Cerebellar nuclear complex (tissue), 1 donor: ENCODE measurements at places on chromosomes 13 and 19.

DNA sequence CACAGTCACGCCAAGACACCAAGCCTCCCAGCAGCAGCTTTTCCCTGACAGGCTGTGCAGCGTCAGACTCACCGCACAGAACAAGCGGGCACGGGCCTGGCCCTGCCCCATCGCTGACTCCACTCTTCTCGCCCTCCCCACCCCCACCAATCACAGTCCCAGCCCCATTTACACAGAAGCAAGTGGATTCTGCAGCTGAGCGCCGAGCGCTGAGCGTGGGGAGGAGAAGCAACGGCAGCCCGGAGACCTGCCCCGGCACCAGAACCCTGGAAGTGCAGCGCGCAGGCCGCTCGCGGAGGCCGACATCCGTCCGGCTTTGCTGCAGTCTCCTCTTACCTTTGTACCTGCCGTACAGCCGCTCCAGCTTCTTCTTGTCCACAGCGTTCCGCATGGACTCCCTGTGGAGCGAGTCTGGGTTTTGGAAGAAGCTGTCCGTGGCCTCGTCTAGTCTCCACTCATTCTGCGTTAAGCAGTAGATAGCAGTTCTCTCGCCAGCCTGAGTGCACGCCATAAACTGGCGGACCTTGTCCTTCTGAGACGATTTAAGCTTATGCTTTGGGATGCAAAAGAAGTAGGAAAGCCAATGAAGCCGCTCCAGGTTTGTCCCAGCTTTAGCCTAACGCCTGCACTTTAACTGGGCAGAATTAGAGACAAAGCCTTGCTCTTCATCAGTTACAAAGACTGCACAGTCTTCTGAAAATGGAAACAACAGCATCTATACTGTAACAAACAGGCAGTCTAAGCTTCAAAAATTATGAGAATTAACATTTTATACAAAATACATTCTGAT is 6.8 kb downstream of the DCUN1D2 start:
- no peak for DNase-seq

- no peak for DNase-seq
Observed at GRCh38 chr13:93361703-93362102, 135.1 kb downstream of the GPC6 start.

- DNase-seq, result no peak
Observed at GRCh38 chr13:110421696-110422385, 114.8 kb downstream of the COL4A2 start.

GRCh38 chr13:89857502-89857901 is 1490.0 kb upstream of the MIR17HG start:
- DNase-seq, result no peak

DNA sequence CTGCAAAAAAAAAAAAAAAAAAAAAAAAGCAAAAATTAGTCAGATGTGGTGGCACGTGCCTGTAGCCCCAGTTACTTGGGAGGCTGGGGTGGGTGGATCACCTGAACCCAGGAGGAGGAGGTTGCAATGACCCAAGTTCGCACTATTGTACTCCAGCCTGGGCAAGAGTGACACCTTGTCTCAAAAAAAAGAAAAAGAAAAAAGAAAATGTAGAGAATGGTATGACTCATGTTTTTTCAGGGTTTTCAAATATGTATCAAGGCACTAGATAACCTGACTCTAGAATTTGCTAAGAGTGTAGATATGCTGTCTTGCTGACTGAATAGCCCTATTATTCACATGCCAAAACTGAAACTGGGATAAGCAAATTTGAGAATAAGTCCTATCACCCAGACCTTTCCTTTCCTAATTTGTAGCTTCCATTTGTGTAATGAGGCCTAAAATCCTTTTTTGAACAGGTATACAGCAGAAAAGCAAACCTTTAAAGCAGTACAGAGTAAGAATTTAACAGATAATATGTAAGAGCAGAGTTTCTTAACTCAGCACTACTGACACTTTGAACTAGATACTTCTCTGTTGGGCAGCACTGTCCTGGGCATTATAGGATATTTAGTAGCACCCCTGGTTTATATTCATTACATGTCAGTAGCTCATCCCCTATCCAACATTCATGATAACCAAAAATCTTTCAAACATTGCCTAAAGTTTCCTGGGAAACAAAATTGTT is 108.6 kb downstream of the ELF1 start:
- DNase-seq, result no peak

DNA sequence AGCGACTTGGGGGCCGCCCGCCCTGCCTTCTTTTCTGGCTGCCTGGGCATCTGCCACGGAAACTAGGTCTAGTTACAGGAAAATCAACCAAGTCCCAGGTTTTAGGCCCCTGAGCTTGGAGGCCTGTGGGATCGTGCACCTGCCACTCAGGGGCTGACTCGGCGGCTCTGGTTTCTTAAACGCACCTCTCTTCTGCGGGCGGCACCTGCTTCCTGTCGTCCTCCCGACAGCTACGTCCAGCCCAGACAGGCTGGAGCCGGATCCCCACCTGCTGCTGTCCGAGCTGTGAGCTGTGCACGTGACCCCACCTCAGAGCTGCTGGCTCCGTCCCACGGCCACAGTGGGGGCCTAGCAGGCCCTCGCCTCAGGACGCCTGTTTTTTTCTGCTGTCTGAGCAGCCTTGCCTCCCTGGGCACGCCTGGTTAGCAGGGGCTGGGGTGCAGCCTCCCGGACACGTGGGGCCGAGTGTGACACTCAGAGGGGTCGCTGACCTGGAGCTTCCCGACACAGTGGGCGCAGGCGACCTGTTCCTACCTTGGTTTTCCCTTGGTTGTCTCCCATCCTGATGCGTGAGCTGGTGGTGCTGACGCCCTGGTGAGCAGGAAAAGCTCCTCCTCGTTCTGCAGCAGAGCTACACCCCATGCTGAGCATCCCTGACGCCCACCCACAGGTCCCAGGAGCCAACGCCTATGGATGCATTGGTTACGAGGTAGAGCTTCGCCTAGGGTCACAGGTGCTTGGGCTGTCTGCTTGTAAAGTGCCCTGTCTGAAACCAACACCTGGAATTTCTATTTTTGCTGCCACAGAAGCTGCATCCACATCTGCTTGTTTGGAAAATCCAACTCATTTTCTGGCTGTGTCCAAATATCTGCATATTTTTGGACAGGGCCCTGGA is 17.5 kb downstream of the TMEM255B start:
- DNase-seq, result no peak

GRCh38 chr19:4149518-4150288 is 3.7 kb upstream of the CREB3L3 start:
- no peak for DNase-seq

DNA sequence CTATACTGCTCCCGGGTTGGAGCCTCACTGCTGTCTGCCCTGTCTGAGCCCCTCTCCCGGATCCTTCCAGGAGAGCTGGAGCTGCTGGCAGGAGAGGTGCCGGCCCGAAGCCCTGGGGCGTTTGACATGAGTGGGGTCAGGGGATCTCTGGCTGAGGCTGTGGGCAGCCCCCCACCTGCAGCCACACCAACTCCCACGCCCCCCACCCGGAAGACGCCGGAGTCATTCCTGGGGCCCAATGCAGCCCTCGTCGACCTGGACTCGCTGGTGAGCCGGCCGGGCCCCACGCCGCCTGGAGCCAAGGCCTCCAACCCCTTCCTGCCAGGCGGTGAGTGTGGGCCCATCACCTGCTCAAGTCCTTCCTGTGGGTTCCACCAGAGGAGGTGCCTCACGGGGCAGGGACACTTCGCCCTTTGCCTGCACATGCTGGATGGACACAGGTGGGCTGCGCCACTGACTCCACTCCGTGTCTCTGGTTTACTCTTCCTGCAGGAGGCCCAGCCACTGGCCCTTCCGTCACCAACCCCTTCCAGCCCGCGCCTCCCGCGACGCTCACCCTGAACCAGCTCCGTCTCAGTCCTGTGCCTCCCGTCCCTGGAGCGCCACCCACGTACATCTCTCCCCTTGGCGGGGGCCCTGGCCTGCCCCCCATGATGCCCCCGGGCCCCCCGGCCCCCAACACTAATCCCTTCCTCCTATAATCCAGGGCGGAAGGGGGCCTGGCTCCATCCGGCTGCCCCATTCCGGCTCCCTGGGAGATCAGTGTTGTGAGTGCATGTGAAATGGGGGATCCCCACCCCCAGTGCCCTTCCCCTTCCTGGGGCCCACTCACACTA is 19.8 kb downstream of the EPN1 start:
- no peak for DNase-seq

- DNase-seq, result no peak
Observed at GRCh38 chr13:34214686-34215085, 396.7 kb downstream of the RFC3 start.

DNA sequence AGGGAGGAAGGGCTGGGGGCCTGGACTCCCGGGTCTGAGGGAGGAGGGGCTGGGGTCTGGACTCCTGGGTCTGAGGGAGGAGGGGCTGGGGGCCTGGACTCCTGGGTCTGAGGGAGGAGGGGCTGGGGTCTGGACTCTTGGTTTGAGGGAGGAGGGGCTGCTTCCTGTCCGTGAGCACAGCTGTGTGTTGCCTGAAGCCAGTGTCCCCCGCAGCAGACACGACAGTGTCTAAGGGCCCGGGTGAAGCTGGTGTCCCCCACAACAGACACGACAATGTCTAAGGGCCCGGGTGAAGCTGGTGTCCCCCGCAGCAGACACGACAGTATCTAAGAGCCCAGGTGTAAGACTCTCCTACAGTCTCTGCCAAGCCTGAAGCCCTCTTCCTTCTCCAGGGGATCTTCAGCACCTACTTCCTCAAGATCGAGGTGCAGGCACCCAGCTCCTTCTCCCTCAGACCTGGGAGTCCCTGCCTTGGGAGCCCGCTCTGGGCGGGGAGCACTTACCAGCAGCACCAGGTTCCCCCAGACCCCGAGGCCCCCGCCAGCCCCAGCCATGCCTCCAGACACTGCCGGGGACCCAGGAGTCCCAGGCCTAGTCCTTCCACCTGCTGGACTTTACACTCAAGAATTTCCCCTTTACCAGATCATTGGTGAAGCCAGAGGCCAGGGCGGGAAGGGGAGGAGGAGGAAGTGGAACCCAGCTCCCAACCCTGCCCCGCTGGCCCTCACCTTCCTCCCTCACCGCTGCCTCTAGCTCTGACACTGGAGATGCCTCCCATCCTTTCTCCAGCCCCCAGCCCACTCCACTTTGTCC is at the start of gene PTPRH:
PTPRH (minus strand) TSS at position 622 of the 813 bp plus-strand sequence; CDS start at position 554, 68 bp downstream.
- DNase-seq, result no peak

DNA sequence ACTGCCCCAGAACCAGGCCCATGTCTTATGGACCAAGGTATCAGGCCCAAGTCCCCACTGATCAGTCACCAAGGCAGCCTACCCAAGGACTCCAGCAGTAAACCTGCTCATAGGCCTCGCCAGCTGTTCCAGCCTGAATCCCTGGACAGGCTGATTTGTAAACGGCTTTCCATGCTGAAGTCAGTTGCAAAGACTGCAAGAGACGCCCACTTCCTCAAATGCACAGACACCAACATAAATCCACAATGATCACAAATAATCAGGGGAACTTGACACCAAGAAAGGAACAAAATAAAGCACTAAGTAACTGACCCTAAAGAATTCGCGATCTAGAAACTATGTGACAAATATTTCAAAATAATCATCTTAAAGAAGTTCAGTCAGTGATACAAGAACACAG is 75.2 kb downstream of the RXFP2 start:
- no peak for DNase-seq

GRCh38 chr13:60162096-60162495 is 1.6 kb downstream of the DIAPH3 start:
- no peak for DNase-seq

DNA sequence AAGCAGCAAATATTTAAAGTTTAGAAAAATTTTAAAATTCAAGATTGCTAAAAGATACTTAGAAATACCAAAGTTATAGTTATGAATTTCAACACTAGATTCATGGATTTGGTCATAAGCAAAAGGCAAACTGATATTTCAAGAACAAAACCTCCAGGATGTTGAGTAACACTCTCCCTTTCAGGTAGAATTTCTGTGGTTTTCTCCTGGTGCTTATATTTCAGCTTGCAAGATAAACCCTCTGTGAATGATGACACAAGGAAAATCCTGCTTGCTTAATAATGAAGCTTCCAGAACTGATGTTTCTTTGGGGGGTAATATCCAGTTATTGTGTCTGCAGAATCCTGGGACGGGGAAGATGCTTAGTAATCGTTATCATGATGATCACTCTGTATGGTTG is 320.3 kb upstream of the EDNRB start:
- no peak for DNase-seq

GRCh38 chr19:35240327-35240726 is 8.5 kb upstream of the LSR start:
- no peak for DNase-seq

GRCh38 chr13:31377946-31378345 is 178.2 kb downstream of the B3GLCT start:
- DNase-seq, result no peak

DNA sequence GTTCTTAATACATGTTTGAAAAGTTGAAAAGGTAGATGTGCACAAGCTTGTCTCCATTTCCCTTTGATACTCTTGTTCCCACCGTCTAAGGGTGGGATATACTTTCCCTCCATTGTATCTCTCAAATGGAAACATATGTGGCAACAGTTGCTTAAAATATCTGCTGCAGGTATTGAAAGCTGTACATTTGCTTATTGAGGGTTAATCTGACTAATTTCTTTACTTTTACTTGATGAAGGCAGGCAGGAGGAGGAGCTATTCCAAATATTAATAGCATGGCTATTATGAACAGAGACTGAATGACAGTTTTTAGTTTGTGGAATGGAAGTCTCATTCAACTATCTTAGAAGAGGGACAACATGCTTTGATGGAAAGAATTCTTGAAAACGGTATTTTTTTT is 103.8 kb downstream of the SLC10A2 start:
- no peak for DNase-seq

GRCh38 chr19:21677696-21678418 is 89.5 kb downstream of the ZNF100 start:
- no peak for DNase-seq

DNA sequence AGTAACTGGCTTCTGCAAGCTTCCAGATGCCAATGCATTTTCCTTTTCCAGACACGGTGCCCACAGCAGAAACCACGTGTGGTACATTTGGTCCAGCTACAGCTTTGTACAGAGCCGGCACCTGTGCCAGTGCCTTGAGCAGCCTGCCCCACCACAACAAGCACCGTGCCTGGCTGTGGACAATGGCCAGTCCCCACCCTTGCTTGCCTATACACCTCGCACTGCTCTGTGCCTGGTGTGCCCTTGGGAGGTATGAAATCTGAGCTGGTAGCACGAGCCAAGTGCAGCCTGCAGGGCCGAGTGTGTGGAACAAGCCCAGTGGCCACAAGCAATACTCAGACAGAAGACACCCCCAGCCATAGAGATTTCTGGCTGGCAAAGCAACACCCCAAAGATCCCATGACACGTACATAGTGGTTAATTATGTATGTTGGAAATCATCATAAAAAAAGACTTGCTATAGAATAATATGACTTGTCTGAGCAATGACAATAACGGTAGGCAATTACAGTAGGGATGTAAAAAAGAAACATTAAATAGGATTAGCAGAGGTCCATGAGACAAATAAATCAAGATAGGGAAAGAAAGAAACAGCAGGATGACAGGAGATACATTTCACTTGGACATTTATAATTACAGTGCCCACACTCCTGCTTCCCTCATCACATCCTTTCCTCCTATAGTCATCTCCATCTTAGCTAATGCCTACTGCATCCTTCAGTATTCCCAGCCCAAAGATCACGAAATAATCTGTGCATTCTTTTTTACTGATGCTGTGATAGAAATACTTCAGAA is 1399.5 kb downstream of the PCDH9 start:
- DNase-seq, result no peak

GRCh38 chr13:61777271-61777670 is 361.6 kb upstream of the PCDH20 start:
- no peak for DNase-seq
